Glutamatergic neuron (in vitro differentiated cells): ENCODE measurements at places on chromosomes 12 and 14. TPM values are rescaled to one million over a fixed set of nuclear protein-coding genes. Genes with fewer than 3 reads are reported as not detected.

DNA sequence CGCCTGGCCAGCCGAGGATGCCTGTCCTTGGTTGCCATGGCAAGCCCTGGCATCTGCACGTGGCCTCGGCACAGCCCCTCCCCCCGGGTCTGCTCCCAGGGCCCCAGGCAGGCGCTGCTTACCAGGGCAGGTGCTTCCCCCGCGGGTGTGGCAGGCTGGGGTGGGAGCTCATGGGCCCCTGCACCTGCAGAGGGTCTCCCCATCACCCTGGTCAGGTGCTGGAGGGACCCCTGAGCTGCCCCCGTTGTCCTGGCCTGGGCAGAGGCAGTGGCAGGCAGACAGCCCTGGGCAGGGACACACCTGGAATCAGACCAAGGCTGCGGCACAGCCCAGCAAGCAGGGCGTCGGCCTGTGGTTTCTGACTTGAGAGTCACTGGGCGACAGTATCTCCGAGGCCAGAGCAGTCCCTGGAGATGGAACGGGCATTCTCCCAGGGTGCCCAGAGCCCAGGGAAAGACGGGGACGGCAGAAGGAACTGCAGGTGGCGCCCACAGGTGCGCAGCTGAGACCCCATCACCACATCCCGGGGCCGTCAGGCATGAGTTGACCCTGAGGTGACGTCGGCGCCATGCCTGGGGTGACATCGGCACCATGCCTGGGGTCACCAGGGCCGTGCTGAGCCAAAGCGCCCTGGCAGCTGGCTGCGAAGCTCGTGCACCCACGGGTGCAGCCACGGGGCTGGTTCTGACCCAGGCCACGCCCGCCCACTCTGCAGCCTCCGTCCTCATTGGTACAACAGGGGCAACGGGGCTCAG, 56.1 kb upstream of the FBRSL1 start:
- no peaks in the 10 kb centered on the region for H3K36me3 ChIP-seq
- peaks cover 19% of the 10 kb centered on the region for H3K4me1 ChIP-seq
- H3K4me3 ChIP-seq: no peak overlapping the region
- H3K27ac ChIP-seq: no peak overlapping the region
- DNase-seq: no peak

CCDC197 gene
- total RNA-seq: not detected

GRCh38 chr12:104998423-104999346, 12.6 kb downstream of the NOPCHAP1 start:
- H3K4me3 ChIP-seq: no peak overlapping the region
- peaks cover 2% of the 10 kb centered on the region for H3K27me3 ChIP-seq
- no peak for DNase-seq

DNA sequence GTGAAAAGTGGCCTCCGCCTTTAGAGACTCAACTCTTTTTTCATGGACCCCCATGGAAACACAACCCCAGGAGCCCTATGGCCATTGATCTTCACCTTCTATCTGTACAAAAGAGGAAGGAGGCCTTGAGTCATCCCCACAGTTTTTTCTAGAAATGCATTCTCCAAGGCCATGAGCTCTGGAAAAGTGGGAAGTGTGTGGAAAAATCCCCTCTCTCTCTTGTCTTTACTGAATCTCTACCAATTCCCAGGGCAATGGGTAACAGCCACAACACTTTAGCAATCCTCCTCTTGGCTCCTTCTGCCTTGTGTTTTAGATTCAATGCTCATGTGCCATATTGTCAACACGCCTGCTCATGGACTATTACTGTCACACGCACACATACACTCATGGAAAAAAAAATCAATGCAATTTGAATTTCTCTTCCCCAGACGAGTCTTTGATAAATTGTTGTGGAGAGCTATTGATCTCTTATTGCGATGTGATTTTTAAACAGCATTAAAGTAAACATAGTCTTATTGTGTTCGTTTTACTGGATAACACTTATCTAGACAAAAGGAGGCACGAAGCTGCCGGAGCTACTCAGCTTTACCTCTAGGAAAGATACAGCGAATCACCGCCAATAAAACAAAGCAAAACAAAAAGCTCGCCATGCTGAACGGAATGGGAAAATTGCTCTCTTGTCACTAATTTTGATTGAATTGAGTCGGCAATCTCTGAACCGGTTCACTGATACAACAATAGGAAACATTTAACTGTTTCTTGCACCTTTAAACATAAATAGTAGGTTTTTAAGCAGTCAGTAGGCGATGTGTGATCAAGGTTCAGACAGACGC, 260.3 kb downstream of the VRK1 start:
- H3K36me3 ChIP-seq: peaks cover 7% of the 10 kb centered on the region
- H3K4me3 ChIP-seq: no peak overlapping the region
- peak overlapping the region; percentile 45 for H3K27ac ChIP-seq
- peaks cover 20% of the 10 kb centered on the region for H3K4me1 ChIP-seq

- no peaks in the 10 kb centered on the region for H3K4me1 ChIP-seq
- no peak overlapping the region for H3K27ac ChIP-seq
- H3K27me3 ChIP-seq: peaks cover 2% of the 10 kb centered on the region
- DNase-seq: no peak
- peaks cover 6% of the 10 kb centered on the region for H3K36me3 ChIP-seq
These were observed 84.6 kb upstream of the GRIP1 start for GRCh38 chr12:66763467-66763866.

- H3K4me3 ChIP-seq: no peak overlapping the region
- no peak for DNase-seq
- no peak overlapping the region for H3K27ac ChIP-seq
- no peaks in the 10 kb centered on the region for H3K27me3 ChIP-seq
- no peaks in the 10 kb centered on the region for H3K36me3 ChIP-seq
- H3K4me1 ChIP-seq: peaks cover 3% of the 10 kb centered on the region
These were observed 440.3 kb upstream of the RGS6 start for GRCh38 chr14:71491931-71492330.
